ENCODE measurements at places on chromosomes 4 and X.

DNA sequence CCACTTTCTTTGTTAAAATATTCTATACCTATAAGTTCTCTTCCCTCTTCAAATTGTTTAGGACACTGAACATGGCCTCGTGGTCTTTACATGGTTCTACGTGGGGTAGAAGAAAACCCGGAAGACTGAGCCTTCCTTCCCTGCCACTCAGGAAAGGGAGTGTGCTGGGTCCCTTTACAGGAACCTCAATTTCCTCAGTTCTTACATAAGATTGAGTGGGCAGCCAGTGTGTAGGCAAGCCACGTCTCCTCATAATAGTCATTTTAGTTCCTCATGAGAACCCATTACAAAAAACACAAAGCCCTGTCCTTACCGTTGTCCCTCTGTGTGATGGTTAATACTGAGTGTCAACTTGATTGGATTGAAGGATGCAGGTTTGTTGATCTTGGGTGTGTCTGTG, 28.7 kb upstream of the SMIM10L2A start:
- DNase-seq: no peak

DNA sequence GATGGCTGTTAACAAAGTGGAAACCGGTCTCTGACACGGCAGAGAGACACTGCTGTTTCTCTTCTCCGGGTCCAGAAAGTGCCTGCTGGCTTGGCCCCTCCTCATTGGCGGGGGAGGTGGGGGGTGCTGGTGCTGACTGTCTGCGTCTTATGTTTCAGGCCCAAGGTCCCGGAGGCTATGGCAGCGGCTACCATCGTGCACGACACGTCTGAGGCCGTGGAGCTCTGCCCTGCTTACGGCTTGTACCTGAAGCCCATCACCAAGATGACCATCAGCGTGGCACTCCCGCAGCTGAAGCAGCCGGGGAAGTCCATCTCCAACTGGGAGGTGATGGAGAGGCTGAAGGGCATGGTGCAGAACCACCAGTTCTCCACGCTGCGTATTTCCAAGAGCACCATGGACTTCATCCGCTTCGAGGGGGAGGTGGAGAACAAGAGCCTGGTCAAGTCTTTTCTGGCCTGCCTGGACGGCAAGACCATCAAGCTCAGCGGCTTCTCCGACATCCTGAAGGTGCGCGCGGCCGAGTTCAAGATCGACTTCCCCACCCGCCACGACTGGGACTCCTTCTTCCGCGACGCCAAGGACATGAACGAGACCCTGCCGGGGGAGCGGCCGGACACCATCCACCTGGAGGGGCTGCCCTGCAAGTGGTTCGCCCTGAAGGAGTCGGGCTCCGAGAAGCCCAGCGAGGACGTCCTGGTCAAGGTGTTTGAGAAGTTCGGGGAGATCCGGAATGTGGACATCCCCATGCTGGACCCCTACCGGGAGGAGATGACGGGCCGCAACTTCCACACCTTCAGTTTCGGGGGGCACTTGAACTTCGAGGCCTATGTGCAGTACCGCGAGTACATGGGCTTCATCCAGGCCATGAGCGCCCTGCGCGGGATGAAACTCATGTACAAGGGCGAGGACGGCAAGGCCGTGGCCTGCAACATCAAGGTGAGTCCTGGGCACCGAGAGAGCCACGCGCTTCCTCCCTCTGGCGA, 2.2 kb downstream of the AKAP17A start:
- DNase-seq: peak; percentile 86

- DNase-seq: no peak
Observed at GRCh38 chrX:76921176-76921575, 493.7 kb downstream of the MAGEE1 start.

DNA sequence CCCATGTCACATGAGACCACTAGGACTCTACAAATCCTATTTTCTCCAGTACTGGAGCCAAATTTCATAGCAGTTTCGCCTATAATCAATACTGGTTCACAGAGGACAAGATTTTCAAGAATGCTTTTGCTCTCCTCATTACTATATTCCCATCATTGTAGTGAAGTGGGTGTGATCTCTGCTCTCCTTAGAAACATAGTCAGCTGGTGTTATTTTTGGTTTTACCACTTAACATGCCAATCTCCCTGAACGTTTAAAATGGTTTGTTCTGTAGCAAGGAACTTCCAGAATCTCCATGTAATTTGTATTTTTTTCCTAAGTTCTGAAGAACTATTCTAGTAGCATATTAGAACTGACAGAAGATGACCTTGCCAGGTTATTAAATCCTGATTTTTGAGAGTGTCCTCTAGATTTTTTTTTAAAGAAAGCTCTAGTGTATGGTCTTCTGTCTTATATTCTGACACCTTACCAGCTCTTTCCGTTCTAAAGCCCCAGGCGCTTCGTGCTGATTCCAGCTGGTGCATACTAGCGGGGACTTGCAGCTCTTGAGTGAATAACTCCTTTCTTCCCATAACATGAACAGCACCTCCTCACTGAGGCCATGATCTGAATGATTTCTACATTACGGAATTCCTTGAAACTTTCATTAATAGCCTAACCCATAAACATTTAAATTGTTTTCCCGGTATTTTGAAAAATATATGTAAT, 1372.9 kb downstream of the TECRL start:
- no peak for DNase-seq

- DNase-seq: no peak
Observed at GRCh38 chr4:185700630-185701029, 111.4 kb downstream of the SORBS2 start.

- no peak for DNase-seq
Observed at GRCh38 chr4:117010671-117011070, 74.7 kb downstream of the TRAM1L1 start.

DNA sequence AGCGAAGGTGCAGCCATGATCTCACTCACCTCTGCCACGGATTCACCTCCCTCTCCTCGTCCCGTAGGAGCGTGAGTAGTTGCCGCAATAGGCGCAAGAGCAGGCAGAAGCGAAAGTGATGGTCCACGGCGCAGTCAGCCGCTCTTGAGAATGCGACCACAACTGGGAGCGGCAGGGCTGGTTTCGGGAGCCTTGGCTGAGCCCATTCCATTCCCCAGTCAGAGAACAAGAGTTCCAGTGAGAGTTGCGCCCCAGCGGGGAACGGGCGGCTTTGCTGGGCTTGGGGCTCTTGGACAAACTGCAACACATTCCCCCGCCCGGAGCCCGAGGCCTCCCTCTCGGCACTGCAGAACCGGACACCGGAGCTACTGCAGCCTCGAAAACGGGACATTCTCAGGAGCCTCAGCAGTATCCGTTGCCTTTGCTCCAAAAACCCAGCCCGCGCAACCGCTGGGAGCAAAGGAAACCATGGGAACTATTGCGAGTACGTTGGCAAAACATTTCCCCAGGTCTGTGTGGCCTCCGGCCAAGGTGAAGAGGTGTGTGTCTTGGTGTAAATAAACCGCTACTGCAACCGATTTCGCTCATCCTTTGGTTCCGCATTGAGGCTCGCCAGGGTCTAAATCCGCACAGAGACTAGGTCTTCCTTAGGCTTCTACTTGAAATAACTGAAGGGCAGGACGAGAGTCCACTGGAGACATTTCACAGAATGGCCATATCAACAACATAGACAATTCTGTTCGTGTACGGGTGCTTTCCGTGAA, 5.7 kb upstream of the ZBTB33 start:
- peak; percentile 87 for DNase-seq

GRCh38 chr4:4392501-4393183, 5.7 kb downstream of the NSG1 start:
- DNase-seq: no peak

GRCh38 chr4:142100941-142101340, 464.6 kb downstream of the IL15 start:
- no peak for DNase-seq

DNA sequence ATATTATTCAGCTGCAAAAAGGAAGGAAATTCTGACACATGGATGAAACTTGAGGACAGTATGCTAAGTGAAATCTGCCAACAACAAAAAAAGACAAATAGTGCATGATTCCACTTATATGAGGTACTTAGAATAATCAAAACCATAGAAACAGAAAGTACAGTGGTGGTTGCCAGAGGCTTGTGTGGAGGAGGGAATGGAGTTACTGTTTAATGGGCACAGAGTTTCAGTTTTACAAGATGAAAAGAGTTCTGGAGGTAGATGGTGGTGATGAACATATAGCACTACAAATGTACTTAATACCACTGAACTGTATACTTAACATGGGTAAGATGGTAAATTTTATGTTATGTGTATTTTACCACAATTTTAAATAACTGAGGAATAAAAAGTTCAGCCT, 212.0 kb upstream of the KLF3 start:
- DNase-seq: no peak
